ENCODE measurements at places on chromosomes 1 and 21.

- DNase-seq = no peak
These were observed 71.7 kb downstream of the TOMM20 start for GRCh38 chr1:235056937-235057336.

GRCh38 chr1:11984576-11984975 lies 4.3 kb downstream of the MFN2 start:
- DNase-seq = no peak

- DNase-seq = no peak
These were observed 880.2 kb upstream of the NEGR1 start for GRCh38 chr1:73162564-73162963.

- DNase-seq = no peak
These were observed 66.8 kb downstream of the ACBD6 start for GRCh38 chr1:180435566-180435965.

- DNase-seq = no peak
These were observed 1.7 kb upstream of the VWA1 start for GRCh38 chr1:1433804-1434130.

DNA sequence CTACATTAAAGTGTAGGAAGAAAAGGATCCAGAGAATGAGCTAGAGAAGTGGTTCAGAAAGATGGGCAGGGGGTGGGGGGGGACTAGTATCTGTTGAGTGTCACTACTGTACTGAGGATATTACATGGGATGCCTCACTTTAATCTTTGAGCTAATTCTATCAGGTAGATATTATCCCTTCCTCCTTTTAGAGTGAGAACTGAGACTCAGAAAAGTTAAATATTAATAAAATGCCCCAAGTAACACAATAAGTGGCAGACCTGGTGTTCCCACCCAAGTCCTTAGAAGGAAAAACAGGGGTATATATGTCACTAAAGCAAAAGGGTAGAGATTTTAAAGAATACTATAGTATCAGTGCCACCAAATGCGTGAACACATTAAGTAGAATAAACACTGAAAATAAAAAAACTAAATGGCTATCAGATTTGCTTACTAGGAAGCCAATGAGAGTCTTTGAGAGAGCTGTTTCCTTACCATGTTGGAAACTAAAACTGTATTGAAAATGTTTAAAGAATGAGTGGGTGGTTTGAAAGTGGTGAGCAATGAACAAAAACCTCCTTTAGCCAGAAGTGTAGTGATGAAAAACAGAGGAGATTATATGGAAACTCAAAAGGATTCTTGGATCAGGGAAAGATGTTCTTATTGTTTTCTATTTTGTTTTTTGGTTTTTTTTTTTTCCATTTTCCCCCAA lies 230.8 kb downstream of the BARHL2 start:
- no peak for DNase-seq

DNA sequence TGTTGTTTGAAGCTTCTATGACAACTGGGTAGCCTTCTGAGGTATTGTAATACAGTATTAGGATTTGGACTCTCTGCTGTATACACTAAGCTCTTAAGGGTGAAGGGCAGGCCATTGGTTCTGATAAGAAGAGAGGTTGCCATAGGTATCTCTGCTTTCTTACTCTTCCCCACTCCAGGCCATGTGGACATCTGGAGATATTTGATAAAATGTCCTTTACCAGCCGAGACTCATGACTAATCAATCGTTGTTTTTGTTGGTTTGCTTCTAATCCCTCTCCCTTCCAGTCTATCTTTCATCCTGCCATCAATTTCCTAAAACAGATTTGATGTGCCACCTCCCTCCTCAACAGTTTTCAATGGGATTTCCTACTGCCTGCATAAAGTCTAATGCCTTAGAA lies 64.6 kb upstream of the WDR26 start:
- DNase-seq = no peak

DNA sequence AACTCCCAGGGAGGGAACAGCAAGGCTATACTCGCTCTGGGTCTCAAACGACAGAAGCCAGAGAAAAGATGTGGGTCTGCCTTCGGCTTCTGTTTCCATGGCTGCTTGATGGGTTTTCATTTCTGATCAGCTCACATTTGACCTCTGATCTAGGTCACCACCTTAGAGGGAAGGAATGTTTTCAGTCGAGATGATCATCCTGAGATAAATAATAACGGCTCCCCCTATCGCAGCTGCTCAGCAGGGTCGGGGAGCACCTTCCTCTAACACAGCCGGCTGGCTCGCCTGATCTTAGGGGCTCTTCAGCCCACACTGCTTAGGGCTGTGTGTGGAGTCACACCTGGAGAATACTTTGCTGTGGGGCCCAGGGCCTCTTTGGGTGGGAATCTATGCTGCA lies 53.1 kb upstream of the ZNF648 start:
- DNase-seq = no peak

- DNase-seq = no peak
These were observed 934.7 kb downstream of the PLA2G4A start for GRCh38 chr1:187763465-187763864.

DNA sequence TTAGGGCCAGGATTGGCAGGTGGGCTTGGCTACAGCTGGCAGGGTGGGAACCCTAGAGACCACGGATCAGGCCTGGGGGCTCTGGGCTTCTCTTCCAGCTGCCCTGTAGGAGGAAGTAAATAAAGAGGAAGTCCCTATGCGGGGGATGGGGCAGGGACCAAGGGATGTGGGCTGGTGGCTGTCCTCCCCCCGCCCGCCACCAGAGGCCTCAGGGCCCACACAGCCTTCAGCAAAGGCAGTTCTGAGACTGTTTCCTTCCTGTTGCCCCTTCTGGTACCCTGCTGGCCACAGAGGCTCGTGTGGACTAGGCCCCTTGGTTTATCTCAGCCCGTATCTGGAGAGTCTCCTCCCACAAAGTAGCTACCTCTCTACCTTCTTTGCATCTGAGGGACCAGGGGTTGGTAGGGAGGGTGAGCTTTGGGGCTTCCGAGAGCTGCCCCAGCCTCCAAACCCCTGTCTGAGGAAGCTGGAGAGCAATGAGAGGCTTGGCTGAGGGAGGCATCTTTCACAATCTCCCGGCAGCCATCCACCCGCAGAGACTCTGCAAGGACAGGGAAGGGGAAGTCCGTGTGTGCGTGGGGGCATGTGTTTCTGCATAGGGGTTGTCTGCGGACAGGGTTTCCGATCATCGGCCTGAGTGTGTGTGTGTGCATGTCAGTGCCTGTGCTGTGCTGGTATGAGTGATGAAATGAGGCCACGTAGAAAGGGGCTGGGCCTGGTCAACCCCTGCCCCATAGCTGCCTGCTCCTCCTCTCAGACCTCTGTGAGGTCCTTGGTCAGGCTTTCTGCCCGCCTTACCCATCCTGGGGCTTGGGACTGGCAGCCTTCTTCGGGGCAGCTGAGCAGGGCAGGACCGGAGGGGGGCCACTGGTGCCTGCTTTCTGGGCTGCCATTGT lies 12.5 kb downstream of the RPS6KA1 start:
- DNase-seq = no peak

DNA sequence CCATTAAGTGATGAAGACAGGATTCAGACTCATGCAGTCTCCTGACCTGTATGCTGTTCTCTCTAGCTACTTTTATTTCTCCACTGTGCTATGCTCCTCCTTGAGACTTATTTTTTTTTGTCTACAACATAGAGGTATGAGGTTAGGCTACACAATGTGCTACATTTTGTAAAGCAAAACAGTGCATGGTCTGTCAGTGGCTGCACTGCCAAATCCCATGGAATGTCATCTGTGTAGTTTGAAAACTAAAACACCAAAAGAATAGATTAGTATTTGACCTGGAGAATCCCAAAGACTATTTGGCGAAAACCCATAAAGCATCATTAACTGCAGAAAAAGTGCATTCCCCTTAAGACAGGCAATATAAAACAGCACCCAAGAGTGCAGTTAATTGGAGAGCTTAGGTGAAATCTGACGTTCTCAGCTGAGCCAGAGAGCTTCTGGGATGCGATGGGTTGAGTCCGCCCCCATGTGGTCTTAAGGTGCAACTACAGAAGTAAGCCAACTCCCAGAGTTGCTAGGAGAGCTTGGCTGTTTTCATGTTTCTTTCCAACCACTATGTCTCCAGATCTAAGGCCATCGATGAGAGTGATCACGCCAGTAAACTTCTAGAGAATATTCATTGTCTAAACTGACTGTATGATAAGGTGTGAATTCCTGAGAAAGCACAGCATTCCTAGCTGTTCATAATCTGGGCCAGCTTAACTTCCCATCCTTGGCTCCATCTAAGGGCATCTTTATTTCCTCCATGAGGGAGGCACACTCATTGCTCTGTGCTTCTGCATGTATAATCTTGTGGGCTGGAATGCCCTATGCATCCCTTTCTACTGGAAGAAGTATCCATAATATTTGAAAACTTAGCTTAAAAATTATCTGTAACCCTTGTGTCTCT lies 20.7 kb upstream of the CYP2J2 start:
- DNase-seq = no peak
